ENCODE measurements at places on chromosomes 1 and 21.

GRCh38 chr1:55382806-55383305 lies 167.7 kb upstream of the USP24 start:
- DNase-seq = no peak

DNA sequence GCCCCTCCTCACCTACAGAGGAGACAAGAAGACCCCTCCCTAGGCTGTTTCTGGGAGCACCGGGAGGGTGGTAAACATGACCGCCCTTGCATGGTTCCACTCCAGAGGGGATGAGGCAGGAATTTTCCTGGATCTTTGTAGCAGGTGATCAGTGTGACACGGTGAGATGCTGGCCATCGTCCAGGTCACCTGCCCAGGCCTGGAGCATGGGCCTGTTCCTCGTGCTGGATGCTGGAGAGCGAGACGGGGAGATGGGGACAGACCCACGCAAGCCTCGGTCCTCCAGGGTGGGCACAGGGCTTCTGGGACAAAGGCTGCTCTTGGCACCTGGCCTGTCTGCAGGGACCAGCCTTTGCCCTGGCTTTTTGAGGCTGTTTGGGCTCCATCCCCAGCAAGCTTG lies 46.2 kb downstream of the DMRTB1 start:
- no peak for DNase-seq

- no peak for DNase-seq
Observed at GRCh38 chr1:118826669-118827068, 161.5 kb downstream of the TBX15 start.

DNA sequence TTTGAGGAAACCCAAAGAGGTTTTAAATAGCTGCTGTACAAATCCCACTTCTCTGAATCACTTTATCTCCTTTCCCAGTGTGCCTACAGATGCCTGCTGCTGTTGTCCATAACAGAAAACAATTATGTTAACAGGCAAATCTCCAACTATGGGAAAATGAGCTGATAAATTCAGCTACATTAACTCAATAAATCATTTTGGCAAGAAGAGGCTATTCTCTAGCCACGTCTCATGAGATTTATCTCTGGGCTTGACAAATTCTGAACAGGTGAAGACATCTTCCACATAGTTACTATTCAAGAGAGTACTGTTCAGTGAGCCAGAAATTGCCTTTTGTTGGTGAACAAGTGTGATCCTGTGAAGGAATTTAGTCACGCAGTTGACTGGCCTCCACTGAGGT lies 327.1 kb upstream of the FMN2 start:
- DNase-seq = no peak

- no peak for DNase-seq
Observed at GRCh38 chr1:82598337-82598736, 797.6 kb downstream of the ADGRL2 start.

DNA sequence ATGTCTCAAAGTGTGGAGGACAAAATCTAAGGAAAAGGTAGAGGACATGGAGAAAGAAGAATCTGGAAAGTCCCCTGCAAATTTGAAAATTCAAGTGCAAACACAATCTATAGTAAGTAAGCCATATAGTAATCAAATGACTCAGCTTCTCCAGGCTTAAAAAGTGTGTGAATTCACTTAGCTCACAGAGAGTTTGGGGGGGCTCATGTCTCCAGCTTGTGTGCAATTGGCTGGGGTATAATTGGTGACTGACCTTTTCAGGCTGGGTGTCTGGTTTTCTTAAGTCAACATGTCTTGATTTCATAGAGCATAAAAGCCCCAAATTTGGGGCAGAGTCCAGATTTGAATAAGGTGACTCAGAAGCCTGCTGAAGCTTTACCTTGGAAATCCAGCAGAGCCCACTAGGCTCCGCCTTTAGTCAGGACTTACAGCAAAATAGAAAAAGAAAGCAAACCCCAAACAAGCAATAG lies 8.6 kb downstream of the CLDN14 start:
- no peak for DNase-seq

- DNase-seq = no peak
Observed at GRCh38 chr1:184836934-184837895, 82.6 kb upstream of the EDEM3 start.

- DNase-seq = no peak
Observed at GRCh38 chr1:45037456-45037855, 25.4 kb downstream of the UROD start.

- DNase-seq = no peak
Observed at GRCh38 chr1:112444269-112444668, 48.3 kb downstream of the CTTNBP2NL start.

GRCh38 chr1:30763651-30764248 lies 6.2 kb upstream of the LAPTM5 start:
- DNase-seq = no peak

GRCh38 chr1:23163395-23163794 lies 5.3 kb downstream of the LUZP1 start:
- DNase-seq = no peak

DNA sequence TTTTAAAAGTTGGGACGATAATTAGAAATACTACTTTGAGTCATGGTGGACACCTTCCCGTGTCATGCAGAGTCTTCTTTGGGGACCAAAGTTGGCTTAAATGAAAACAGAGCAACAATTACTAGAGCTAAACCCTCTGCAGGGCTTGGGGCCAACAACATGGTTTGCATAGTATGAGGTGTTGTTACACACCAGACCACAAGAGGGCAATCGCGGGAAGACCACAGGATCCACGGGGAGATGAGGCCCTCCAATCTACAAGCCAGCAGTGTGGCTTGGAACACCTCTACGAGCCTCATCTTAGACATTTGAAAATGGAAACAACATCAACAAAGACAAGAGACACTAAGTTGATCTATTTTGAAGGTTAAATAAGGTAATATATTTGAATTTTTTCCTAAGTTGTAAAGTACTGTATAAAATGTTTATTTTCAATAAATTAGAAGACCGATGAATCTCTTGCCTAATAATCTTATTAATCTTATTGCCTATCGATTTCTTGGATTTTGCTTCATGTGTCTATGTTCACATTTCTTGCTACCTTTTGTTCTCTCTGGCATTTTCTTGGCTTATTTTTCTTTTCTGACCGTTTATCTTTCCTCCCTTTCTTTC lies 8.2 kb upstream of the SMCP start:
- DNase-seq = no peak

DNA sequence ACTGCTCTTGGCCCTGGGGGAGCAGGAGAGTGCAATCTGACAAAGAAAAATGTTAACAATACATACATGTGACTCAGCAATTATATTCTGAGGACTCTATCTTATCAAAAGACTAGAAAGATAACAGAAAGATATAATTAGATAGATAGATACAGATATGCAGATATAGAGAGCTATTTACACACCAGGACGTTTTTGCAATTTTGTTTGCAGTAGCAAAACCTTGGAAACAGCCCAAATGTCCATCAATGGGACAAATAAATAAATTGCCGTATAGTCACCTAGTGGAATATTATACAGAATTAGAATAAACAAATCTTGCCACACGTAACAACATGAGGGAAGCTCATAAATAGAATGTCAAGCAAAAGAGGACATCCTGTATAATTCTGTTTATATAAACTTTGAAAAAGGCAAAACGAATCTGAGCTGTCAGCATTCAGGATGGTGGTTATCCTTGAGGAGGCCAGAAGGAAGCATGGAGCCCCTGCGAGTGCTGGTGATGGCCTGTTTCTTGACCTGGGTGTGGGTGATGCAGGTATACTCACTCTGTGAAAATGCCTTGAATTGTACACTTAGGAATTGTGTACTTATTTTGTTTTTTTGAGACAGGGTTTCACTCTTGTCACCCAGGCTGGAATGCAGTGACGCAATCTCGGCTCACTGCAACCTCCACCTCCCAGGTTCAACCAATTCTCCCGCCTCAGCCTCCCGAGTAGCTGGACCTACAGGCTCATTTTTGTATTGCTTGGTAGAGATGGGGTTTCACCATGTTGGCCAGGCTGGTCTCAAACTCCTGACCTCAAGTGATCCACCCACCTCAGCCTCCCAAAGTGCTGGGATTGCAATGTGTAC lies 12.8 kb upstream of the TRIM63 start:
- DNase-seq = no peak

GRCh38 chr21:45556645-45557615 lies 14.7 kb upstream of the SLC19A1 start:
- DNase-seq = no peak

DNA sequence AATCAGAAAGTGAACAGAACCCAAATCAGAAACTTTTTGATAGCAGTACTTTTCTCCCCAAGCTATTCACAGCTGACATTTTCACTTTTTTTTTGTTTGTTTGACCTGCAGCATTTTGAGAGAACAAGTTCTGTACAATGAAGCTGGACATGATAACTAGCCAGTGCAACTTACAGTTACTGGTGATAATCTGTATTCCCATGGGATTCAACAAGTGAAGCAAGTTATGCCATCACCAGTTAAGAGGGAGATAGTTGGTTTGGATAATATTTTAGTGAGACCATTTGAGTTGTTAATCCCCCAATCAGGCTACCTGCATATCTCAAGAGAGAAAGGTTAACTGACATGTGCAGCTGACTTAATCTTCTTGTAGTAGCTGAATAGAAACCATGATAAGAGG lies 18.1 kb downstream of the SON start:
- no peak for DNase-seq

GRCh38 chr1:67540733-67541125 lies 110.5 kb upstream of the SERBP1 start:
- no peak for DNase-seq

DNA sequence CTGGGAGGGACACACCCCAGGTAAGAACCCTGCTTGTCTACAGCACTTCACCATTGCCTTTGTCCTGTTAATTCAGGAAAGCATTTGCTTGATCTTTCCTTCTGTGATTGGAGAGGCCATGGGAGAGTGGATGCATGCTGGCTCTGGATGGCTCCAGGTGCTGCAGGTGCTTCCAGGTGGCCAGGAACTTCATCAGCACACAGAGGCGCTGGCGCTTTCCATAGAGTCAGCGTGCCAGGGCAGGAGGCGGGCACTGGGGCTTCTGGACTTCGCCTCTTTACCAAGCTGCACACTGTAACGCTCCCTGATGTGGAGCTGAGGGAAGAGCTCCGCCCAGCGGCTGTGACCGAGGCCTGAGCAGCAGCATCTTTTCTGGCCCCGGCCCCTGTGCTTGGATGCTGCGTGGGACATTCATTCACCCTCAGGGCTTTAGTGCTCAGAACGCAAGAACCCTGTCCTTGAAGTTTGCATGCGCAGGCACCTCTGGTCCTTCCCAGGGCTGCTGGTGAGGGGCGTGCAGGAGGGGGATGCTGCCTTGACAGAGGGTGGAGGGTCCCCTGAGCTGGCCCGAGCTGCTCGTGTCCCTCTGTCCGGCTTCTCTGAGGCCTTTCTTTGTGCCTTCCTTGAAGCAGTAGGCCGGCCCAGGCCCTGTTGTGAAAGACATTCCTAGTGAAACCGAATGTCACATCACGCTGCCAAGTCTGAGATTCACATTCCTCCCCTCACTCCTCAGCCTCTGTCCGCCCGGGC lies 1.6 kb upstream of the MX2 start:
- DNase-seq = no peak

DNA sequence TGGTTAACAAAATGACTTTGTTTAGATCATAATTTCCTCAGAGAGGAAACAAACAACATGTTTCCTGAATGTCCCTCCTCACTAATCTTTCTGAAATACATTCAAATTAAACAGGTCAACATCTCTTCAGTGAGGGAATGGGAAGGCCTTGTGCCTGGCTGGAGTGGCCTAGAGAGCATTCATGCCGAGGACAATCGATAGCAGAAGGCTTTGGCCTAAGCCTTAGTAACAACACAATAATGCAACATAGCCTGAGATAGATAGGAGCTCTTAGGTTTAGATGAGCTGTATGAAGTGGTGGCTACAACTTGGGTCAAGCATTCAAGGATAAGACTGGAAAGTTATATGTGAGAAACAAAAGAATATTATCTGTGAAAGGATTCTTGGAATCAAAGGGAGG lies 37.4 kb downstream of the ILDR2 start:
- DNase-seq = no peak

DNA sequence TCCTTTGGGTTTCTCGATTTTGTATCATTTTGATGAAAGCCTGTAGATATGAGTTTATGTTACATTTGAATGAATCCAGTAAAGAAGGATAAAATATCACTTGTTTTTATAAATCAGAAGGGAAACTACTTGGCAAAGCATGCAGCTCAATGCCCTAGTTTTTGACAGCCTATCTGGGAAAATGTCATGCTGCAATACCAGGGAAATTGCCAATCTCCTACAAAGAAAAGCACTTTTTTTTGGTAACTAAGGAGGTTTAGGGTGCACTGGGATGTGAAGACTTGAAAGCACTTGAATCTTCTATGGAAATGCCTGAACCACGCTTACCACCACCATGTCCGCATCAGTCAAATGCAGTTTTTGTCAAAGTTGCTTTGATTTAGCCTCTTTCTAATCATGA lies 446.9 kb upstream of the LRRC7 start:
- no peak for DNase-seq

DNA sequence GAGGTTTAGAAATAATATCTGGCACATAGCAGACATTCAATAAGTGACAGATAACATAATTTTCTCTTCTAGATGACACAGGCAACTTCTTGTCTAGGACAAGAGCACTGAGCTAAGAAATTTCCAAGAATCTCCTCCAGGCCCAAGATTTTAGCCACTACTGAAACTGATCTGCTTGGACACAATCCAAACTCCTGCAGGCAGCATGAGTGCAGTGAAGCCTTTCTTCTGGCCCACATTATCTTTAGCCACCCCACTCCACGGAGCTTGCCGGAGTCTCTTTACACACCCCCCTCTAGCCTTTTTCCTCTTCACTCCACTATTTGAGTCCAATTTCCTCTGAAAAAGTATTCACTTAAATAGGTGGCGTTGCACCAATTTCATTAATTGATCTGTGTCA lies 142.9 kb upstream of the DUSP10 start:
- DNase-seq = no peak

DNA sequence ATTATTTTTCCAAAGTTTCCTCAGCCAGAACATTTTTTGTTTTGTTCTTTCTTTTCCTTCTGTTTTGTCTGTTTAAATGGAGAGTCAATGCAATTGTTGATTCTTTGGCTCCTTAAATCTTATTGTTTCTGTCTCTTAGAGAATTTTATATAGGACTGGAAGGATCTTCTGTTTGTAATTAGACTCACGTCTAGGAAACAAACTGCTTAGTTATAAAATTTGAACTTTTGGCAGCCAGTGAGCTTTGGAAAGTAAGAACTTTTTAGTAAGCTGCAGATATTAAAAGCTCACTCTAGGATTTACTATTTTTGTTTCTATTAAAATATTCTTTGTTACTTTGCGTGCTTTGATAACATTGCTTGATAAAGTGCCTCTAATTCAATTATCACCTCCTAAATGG lies 109.8 kb upstream of the HNRNPU start:
- DNase-seq = no peak

- peak; percentile 94 for DNase-seq
Observed at GRCh38 chr1:204446413-204447111, 34.9 kb upstream of the PPP1R15B start.

DNA sequence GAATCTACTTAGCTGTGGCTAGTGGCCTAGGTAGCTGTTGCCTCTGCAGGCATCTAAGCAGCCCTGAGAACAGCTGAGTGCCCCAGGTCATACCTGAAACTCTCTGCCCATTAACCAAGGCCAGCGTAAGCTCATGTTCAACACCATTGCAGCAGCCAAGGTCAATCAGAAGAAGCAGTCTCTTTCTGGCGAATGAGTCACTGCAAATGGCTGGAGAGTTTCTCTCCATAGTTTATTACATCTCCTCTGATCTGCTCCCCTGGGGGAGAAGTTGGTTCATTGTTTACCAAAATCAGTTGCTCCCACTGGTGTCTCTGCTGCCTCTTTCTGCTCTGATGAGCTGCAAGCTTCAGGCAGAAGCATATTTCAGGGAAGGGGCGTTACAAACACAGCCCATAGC lies 6.9 kb upstream of the BCL9 start:
- no peak for DNase-seq

GRCh38 chr1:166379447-166379846 lies 212.6 kb upstream of the FAM78B start:
- DNase-seq = no peak
